ENCODE measurements at places on chromosomes 6 and 20. TPM values are rescaled to one million over a fixed set of nuclear protein-coding genes. Genes with fewer than 3 reads are reported as not detected.
A peak's percentile ranks its signal among the peaks of the same experiment; 100 is the strongest.

MATN4 gene
- polyA plus RNA-seq, result not detected

BTN1A1 gene
- polyA plus RNA-seq, result 0.22 TPM

DYNLT2 gene
- 3.6 TPM for polyA plus RNA-seq

OPRM1 gene
- not detected for polyA plus RNA-seq

VEGFA gene
- polyA plus RNA-seq, result 7.1 TPM

RBBP8NL gene
- not detected for polyA plus RNA-seq

ZNF334 gene
- polyA plus RNA-seq, result 0.27 TPM

RIPOR2 gene
- polyA plus RNA-seq, result 300 TPM

E2F1 gene
- 2.4 TPM for polyA plus RNA-seq

FAM120B gene
- 11.0 TPM for polyA plus RNA-seq

EXOC2 gene
- 12.2 TPM for polyA plus RNA-seq

TUBB1 gene
- 0.43 TPM for polyA plus RNA-seq

C6orf58 gene
- polyA plus RNA-seq, result not detected

KHDC1L gene
- not detected for polyA plus RNA-seq

ZBP1 gene
- polyA plus RNA-seq, result 96.2 TPM

TRIM15 gene
- not detected for polyA plus RNA-seq

THEMIS gene
- polyA plus RNA-seq, result 0.10 TPM

ATAT1 gene
- 15.7 TPM for polyA plus RNA-seq

FOXA2 gene
- polyA plus RNA-seq, result not detected

DNA sequence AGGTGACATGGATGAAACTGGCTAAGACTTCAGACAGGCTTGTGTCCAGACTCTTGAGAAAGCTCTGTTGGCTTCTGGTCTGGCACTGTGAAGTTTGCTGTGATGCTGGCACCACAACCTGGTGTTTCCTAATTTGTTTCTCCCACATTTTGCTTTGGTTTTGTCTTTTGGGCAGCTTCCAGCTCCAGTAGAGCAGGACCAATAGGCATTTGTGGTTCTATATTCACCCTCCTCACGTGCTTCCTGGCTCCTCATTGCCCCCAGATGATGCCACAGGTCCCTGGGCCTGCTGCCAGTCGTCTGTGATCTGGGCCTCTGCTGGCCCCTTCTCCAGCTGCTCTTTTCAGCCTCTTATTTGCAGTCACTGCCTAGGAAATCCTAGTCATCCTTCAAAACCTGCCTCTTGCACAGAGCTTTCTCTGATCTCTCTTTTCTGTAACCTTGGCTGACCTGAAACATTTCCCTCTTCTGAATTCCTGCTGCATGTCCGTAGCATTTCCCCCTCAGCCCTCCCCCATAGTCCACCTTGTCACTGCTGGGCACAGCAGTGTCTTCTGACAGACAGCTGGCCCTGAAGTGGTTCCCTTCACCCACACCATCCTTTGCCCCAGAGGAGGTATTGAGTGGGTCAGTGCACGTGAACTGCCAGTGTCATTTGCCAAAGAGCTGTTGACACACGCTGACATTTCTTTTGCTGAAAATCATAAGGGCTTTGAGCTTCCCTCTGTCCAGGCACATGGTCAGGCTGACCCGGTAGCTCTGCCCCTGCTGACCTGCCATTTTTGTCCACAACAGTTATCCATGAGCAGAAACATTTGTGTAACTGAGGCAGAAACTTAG lies 63.0 kb downstream of the PTPN1 start:
- DNase-seq, result no peak

- DNase-seq, result no peak
Observed at GRCh38 chr6:92752114-92752513, 667.2 kb downstream of the EPHA7 start.

- no peak for DNase-seq
Observed at GRCh38 chr6:71250099-71250602, 38.5 kb upstream of the OGFRL1 start.

GRCh38 chr20:32332614-32333013 lies 25.5 kb upstream of the ASXL1 start:
- no peak for DNase-seq

GRCh38 chr6:24547243-24547642 lies 52.5 kb downstream of the ALDH5A1 start:
- peak; percentile 54 for DNase-seq

- DNase-seq, result no peak
Observed at GRCh38 chr6:127243501-127243900, 23.2 kb upstream of the RNF146 start.

DNA sequence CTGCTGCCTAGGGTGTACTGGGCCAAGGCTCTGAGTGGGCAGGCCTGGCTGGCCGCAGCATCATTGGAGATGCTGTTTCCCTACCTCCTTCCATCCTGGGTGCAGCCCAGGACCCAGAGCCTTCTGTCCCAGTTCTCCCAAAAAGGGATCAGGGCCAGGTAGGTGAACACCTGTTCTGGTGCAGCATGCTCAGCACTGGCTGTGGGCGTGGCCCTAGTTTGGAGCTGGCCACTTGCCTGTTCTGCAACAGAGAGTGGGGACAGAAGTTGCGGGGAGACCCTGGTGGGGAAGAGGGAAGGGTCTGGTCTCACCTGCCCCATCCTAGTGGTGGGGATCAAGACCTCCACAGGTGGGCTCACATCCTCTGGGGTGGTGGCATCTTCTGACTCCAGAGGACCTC lies 1.4 kb upstream of the ARMC12 start:
- no peak for DNase-seq

GRCh38 chr6:95576218-95576997 lies 927 bp upstream of the MANEA start:
- peak; percentile 46 for DNase-seq

- DNase-seq, result no peak
Observed at GRCh38 chr6:73565767-73566485, 45.1 kb upstream of the EEF1A1 start.

- DNase-seq, result no peak
Observed at GRCh38 chr6:156904176-156904967, 127.2 kb downstream of the ARID1B start.

GRCh38 chr20:4713401-4713800 lies 8.3 kb upstream of the PRND start:
- no peak for DNase-seq

- DNase-seq, result no peak
Observed at GRCh38 chr6:135853986-135854385, 2.5 kb downstream of the PDE7B start.

- DNase-seq, result no peak
Observed at GRCh38 chr20:1012359-1013168, 10.5 kb upstream of the RSPO4 start.

DNA sequence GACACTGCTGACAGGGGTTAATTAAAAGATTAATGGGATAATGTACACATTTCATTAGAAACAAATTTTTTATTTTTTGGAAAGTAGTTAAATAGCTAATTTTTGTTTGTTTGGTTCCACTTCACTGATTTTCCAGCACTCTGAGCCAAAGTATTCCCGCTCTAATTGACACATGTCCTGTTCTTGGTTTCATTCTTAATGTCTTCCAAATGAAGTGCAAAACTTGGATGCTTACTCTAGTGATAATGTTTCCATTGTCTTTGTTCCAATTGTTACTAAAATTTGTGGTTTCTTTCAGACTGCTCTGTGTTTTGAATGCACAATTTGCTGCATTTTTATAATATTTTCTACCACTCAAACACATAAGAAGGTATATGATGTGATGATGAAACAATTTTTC lies 794.3 kb downstream of the PHF3 start:
- no peak for DNase-seq

DNA sequence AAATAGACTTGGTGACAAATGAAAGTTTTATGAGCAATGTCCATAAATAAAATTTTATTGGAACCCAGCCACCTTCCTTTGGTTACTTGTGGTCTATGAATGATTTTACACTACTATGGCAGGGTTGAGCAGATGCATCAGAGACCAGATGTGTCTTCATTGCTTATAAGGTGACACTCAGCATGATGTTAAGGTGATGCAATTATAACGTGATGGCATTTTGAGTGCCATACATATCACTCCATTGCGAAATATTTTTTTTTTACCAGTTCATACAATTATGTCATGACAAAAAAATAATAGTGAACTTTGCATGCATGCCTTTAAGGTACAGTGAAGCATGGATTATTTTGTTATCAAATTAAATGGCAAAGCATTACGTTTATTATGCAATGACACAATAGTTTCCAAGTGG lies 96.0 kb downstream of the ADTRP start:
- no peak for DNase-seq

DNA sequence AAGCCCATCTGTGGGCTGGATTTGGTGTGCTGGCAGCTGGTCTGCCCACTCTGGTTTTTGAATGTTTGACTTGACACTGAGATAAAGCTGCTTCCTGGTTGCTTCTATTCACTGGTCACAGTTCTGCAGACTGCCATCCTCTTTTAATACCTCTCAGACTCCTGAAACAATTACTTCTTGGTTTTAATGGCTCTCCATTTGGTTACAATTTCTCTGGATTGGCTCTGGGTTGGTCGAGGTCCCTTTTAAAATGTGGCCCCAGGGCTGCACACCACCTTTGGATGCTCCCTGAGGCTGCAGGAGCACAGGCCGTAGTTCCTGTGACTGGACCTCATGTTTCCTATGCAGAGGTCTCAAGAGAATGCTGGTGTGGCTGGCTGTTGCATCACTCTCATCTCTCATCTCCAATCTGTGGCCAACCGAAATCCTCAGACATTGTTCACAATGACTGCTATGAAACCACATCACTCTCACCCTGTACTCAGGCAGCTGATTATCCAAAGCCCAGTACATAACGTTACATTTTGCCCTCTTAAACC lies 98.5 kb downstream of the INSM1 start:
- peak; percentile 29 for DNase-seq

DNA sequence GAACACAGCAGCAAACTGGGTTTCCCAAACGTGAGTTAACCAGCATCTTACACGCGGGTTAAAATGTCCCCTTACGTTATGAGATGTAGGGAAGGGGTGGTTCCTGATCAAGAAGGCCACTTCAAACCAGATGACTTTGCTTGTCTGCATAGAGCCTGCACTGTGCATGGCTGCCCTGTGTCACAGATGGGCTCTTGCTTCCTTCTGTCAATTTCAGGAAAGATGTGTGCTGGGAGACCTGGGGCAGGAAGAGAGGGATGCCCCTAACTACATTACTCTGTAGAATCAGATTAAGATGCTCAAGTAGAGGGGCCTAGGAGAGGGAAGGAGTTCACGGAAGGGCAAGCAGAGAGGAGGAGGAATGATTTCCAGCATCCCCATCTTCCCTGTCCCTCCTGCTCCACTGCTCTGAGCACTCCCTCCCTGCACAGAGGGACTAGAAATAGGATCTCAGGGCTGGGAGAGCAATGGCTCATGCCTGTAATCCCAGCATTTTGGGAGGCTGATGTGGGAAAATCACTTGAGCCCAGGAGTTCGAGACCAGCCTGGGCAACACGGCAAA lies 63.5 kb upstream of the ZMYND8 start:
- no peak for DNase-seq

- DNase-seq, result no peak
Observed at GRCh38 chr20:16675001-16675564, 54.7 kb upstream of the SNRPB2 start.

GRCh38 chr6:46993846-46994245 lies 48.3 kb downstream of the ADGRF1 start:
- DNase-seq, result no peak

DNA sequence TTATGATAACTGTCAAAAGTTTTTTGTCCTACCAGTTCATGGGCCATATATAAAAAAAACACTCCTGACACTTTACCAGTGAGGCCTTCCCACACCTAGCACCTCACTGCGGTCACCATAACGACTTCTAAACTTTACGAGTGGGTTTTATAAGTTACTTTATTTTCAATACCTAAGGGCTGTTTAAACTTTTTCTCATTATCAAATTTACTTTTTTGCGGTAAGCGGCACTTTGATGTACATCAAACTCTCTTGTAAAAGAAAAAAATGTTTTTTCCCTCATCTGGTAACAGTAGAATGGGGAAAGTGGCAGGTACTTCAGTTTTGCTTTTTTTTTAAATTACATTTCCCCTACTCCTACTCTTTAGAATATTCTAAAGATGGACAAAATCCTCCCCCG lies 36.2 kb downstream of the FYN start:
- DNase-seq, result no peak

- peak; percentile 23 for DNase-seq
Observed at GRCh38 chr6:106125925-106126435, 39.8 kb downstream of the PRDM1 start.

GRCh38 chr20:16260911-16261310 lies 312.3 kb downstream of the KIF16B start:
- no peak for DNase-seq

DNA sequence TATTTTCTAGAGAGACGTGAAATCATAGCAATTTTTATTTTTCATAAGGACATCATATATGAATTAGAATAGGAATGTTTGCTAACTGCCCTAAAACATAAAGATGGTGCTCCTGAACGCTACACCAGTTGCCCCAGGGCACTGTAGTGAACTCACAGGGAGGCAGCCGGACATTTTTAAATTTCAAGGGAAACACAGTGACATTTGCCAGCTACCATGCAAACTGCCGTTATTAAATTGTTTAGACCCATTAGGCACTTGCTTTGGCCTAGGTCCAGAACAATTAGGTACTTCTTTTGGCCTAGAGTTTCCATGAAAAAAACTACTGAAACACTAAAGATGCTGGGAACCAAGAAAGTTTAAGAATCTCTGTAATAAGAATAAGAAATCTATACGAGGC lies 24.9 kb upstream of the CFAP206 start:
- no peak for DNase-seq

- DNase-seq, result peak; percentile 87
Observed at GRCh38 chr20:62382306-62383198, 4.4 kb upstream of the RPS21 start.

DNA sequence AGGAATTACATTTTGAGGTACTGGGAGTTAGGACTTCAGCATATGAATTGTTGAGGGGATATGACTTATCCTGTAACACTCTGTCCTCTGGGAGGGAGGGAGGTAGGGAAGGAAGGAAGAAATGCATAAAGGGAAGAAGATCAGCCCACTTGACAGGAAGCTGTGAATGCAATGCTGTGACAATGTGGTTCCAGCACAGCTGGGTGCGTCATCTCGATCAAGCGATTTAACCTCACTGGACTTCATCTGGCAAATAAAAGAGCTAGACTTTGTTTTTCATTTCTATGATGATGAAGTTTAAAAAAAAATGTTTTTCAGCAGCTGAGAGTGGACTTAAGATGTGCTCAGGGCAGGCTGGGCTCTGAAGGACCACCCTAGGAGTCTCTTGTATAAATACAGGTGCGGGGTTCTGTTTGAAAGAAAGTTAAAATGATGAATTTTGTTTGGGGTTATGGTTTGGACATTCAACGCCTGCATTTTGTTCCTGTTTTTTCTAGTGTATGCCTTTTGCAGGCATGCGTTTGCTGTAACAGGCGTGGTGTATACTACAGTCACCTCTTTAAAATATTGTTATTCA lies 178.1 kb downstream of the RIMS1 start:
- DNase-seq, result no peak

DNA sequence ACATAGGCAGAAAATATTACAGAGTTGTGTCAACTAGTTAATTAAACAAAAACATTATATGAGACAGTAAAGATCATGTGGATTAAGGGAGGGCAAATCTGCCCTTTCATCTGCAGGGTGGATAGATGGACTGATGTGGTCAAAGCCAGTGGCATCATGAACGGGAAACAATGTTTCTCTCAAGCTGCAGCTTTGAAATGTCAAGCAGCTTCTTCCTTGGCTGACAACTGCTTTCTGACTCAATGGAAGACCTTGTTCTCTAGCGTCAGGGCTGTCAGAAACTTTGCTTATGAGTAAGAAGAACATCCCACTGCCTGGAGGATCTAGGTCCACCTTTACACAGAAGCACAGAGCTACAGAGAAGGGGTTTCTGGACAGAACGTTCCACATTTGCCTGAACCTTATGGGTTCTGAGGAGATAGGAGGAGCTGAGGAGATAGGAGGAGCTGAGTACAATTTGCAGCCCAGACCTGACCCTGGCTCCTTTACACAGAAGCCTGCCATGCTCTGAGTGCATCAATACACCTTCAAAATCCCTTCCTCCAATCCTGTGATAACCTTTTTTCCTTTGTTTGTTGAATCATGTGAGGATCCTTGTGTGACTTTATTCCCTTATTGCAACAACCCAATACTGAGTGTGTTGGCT lies 6.1 kb downstream of the CST5 start:
- no peak for DNase-seq
